HepG2 (cell line): ENCODE measurements at places on chromosomes 2 and 18. TPM values are rescaled to one million over a fixed set of nuclear protein-coding genes. Genes with fewer than 3 reads are reported as not detected.

DNA sequence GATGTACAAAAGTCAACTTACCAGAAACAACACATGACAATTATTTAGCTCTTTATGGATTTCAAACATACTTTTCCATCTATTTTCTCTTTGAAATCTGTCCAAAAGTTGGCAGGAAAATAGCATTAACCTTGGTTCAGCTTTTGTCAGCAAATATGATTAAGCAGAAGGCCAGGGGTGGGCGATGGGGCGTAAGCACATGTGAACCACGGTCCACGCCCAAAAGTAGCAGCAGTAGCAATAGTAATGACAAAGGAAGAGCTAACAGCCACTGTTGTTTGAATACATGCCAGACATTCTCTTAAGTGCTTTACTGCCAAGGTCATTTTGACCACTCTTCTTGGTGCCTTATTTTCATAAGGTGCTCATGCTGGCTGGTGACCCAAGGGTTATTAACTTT is 73.5 kb downstream of the ANTXR1 start:
- H3K4me1 ChIP-seq = peaks cover 43% of the 10 kb centered on the region
- DNase-seq = no peak
- no peaks in the 10 kb centered on the region for H3K36me3 ChIP-seq
- no peak overlapping the region for H3K4me3 ChIP-seq
- no peaks in the 10 kb centered on the region for H3K27me3 ChIP-seq
- no peak overlapping the region for H3K27ac ChIP-seq

DNA sequence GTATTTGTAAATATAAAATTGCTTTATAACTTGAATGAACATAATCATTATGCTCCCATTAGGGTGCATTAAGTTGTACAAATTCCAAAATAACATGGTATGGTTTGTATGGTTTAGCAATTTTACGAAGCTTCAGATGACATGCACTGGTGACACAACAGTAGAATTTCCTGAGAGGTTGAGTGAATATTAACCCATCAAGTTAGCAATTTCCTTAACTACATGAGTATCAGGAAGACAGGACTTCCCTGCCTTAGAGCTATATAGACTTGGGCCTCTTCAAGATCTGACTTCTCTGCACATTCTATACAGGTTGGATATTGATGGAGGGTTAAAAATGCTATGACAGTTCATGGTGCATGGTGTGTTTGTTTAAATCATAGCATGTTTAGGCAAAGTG is 60.2 kb downstream of the ZC3H6 start:
- H3K36me3 ChIP-seq = no peaks in the 10 kb centered on the region
- no peak overlapping the region for H3K4me3 ChIP-seq
- H3K27ac ChIP-seq = no peak overlapping the region
- DNase-seq = no peak

- no peak overlapping the region for H3K27ac ChIP-seq
- no peaks in the 10 kb centered on the region; the same call in 2 of the 3 replicates for H3K27me3 ChIP-seq
- H3K36me3 ChIP-seq = no peaks in the 10 kb centered on the region
- no peak for DNase-seq
Observed at GRCh38 chr2:216644842-216645635, 11.8 kb downstream of the IGFBP2 start.

GRCh38 chr2:236284208-236284607 is 20.0 kb upstream of the ASB18 start:
- H3K4me3 ChIP-seq = no peak overlapping the region
- peaks cover 13% of the 10 kb centered on the region; the same call in 1 of the 3 replicates for H3K27me3 ChIP-seq
- no peaks in the 10 kb centered on the region for H3K4me1 ChIP-seq
- no peak overlapping the region for H3K27ac ChIP-seq

DNA sequence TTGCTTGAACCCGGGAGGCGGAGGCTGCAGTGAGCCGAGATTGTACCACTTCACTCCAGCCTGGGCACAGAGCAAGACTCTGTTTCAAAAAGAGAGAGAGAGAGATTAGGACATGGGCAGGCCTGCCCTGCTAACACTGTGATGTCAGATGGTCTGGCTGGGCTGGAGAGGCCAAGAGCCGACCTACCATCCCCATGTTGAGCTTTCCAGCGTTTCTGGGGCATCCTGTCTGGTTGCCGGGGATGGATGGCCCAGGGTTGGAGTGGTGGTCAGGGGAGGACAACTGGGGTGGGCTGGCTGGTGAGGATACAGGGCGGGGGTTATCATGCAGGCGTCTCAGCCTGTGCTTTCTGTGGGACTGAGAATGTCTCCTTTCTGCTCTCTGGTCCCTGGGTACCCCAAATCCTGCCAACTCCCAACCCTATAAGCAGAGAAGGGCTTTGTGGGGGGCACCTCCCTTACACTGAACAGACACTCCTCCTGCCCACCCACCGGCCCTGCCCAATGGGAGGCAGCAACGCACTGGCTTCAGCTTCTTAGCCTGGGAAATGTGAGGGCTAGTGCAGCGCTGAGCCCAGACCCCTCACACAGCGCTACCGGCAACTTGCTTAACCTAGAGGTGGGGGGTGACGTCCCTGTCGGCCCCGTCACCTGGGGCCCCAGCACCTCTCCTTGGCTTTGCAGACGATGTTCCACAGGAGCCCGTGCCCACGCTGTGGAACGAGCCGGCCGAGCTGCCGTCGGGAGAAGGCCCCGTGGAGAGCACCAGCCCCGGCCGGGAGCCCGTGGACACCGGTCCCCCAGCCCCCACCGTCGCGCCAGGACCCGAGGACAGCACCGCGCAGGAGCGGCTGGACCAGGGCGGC is 5.4 kb downstream of the SNORC start:
- peaks cover 89% of the 10 kb centered on the region for H3K4me1 ChIP-seq
- peak overlapping the region; percentile 65; the same call in 1 of the 2 replicates for H3K4me3 ChIP-seq
- no peaks in the 10 kb centered on the region for H3K36me3 ChIP-seq
- H3K27ac ChIP-seq = peak overlapping the region; percentile 94
- DNase-seq = no peak

DNA sequence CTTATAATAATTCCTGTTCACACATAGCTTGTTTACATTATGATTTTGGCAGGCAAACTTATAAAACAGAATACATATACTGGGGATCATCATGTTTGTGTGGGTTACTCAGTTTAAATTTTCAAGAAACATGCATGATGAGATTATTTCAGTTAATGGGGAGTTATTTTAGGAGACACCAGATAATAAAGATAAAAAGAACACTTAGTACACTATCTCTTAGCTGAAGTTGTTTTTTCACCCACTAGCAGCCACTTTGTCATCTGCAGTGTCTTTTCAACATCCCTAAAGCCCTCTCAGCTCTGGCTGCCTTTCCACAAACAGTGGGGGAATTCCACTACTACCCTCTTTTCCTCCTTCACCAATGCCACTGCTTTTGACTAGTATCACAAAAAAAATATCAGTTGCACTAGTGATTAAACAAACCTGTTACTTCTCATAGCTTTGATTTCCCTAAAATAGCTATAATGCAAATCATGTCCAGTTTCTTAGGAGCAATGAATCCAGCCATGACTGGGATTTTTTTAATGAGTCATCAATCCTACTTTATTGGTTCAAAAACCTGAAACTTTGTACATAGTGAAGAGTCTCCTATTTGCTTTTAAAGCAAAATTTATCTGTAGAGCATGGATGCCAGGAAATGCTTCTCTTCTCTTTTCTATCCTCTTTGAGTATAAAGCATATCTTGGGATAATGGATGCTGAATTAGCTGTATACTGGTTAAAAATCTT is 156.7 kb upstream of the TFPI start:
- H3K27ac ChIP-seq = no peak overlapping the region
- H3K4me1 ChIP-seq = no peaks in the 10 kb centered on the region
- DNase-seq = no peak
- no peaks in the 10 kb centered on the region for H3K27me3 ChIP-seq

GRCh38 chr2:172177996-172178395 is 75.3 kb upstream of the DLX2 start:
- no peak for DNase-seq
- H3K27me3 ChIP-seq = no peaks in the 10 kb centered on the region; the same call in 1 of the 2 replicates
- no peaks in the 10 kb centered on the region for H3K36me3 ChIP-seq
- H3K27ac ChIP-seq = no peak overlapping the region

GRCh38 chr2:3243804-3244203 is 133.8 kb downstream of the EIPR1 start:
- H3K27ac ChIP-seq = no peak overlapping the region
- H3K27me3 ChIP-seq = no peaks in the 10 kb centered on the region

Gene PLCD4
- total RNA-seq = not detected in 2 replicates

DNA sequence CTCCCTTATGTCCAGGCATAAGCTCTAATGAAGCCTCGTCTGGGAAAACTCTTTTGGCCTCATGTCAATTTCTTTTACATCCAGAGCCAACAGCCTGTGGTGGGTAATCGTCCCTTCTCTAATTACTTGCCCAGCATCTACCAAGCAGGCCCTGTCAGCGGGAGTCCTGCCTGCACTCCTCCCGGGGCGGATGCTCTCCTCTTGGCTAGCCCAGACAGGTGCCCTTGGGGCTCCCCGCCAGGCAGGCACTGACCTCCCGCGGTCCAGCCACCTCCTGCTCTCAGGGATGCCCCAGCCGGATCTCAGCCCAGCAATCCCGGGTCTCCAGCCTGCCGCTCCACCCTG is 74.2 kb downstream of the NCAPH start:
- DNase-seq = no peak
- no peaks in the 10 kb centered on the region for H3K36me3 ChIP-seq
- peaks cover 70% of the 10 kb centered on the region for H3K4me1 ChIP-seq

- peaks cover 5% of the 10 kb centered on the region for H3K36me3 ChIP-seq
- H3K27me3 ChIP-seq = no peaks in the 10 kb centered on the region; the same call in 2 of the 3 replicates
- peak overlapping the region; percentile 11 for H3K27ac ChIP-seq
- peaks cover 21% of the 10 kb centered on the region for H3K4me1 ChIP-seq
- H3K4me3 ChIP-seq = no peak overlapping the region
- DNase-seq = no peak
Observed at GRCh38 chr18:9133225-9133624, 3.4 kb upstream of the ANKRD12 start.

GRCh38 chr2:23589220-23589647 is 204.3 kb downstream of the KLHL29 start:
- H3K27ac ChIP-seq = no peak overlapping the region
- H3K4me1 ChIP-seq = no peaks in the 10 kb centered on the region
- no peaks in the 10 kb centered on the region for H3K36me3 ChIP-seq
- H3K4me3 ChIP-seq = no peak overlapping the region
- peaks cover 77% of the 10 kb centered on the region for H3K27me3 ChIP-seq

Gene PPP1R1C
- 1.5 and 2.4 TPM in 2 replicates for total RNA-seq

GRCh38 chr2:179272406-179273192 is 8.0 kb upstream of the SESTD1 start:
- DNase-seq = peak; percentile 96
- peaks cover 90% of the 10 kb centered on the region for H3K4me1 ChIP-seq
- no peaks in the 10 kb centered on the region for H3K27me3 ChIP-seq
- peak overlapping the region; percentile 93 for H3K27ac ChIP-seq
- H3K36me3 ChIP-seq = no peaks in the 10 kb centered on the region

DNA sequence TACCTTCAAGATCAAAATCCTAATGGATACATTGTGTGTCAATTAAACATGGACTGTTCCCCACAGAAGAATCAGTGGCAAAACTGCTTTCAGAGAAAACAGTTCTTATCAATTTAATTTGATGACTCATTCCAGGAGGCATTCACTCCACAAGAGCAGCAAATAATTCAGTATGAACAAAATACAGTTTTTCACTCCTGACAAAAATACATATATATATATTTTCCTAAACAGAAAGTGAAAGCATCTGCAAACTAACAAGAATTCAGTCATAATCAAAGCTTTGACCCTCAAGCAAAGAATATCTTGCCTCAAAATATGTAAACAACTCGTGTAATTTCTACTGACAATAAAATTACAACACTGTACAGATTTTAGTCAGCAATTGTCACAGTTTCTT is 685.1 kb upstream of the SLC8A1 start:
- no peaks in the 10 kb centered on the region for H3K36me3 ChIP-seq
- no peak overlapping the region for H3K4me3 ChIP-seq
- H3K27ac ChIP-seq = no peak overlapping the region
- no peak for DNase-seq
- 0 out of 2 replicates have a peak, but pooled peaks cover 6% of the 10 kb centered on the region for H3K4me1 ChIP-seq

Gene C2orf72
- 147 and 152 TPM in 2 replicates for total RNA-seq

GRCh38 chr18:77055429-77056300 is 76.9 kb downstream of the MBP start:
- no peaks in the 10 kb centered on the region for H3K36me3 ChIP-seq
- DNase-seq = no peak
- H3K4me1 ChIP-seq = peaks cover 43% of the 10 kb centered on the region
- H3K4me3 ChIP-seq = no peak overlapping the region
- no peaks in the 10 kb centered on the region for H3K27me3 ChIP-seq

DNA sequence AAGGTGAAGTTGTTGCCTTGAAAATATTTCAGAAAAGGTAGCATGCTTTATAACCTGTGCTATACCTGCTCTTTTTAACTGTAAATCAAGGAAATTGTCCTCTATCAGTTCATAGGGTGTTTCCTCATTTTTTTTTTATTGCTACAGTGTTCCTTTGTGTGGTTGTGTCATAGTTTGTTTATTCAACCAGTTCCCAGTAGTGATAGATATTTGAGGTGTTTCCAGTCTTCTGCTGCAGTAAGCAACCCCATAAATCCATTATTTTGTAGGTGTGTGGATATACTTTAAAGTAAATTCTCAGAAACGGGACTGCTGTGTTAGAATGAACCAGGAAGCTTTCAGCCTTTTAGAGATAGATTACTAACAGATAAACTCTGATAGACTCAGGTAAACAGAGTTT is 39.6 kb downstream of the SEMA4F start:
- H3K4me1 ChIP-seq = peaks cover 35% of the 10 kb centered on the region; the same call in 1 of the 2 replicates
- no peak overlapping the region for H3K27ac ChIP-seq
- H3K36me3 ChIP-seq = no peaks in the 10 kb centered on the region
- H3K4me3 ChIP-seq = no peak overlapping the region

GRCh38 chr2:84302513-84303412 is 156.3 kb downstream of the SUCLG1 start:
- no peak overlapping the region for H3K4me3 ChIP-seq
- peaks cover 57% of the 10 kb centered on the region for H3K4me1 ChIP-seq
- H3K27ac ChIP-seq = peak overlapping the region; percentile 39
- no peaks in the 10 kb centered on the region for H3K27me3 ChIP-seq
- no peaks in the 10 kb centered on the region for H3K36me3 ChIP-seq

GRCh38 chr2:70994009-70994698 is 519 bp downstream of the TEX261 start:
- H3K27me3 ChIP-seq = no peaks in the 10 kb centered on the region; the same call in 2 of the 3 replicates
- peaks cover 41% of the 10 kb centered on the region for H3K4me1 ChIP-seq
- H3K27ac ChIP-seq = peak overlapping the region; percentile 61
- DNase-seq = no peak
- peak overlapping the region; percentile 96 for H3K4me3 ChIP-seq
- H3K36me3 ChIP-seq = peaks cover 16% of the 10 kb centered on the region

- no peak overlapping the region for H3K4me3 ChIP-seq
- no peak overlapping the region for H3K27ac ChIP-seq
- H3K4me1 ChIP-seq = no peaks in the 10 kb centered on the region
- DNase-seq = no peak
Observed at GRCh38 chr2:133334923-133335322, 233.3 kb downstream of the NCKAP5 start.

GRCh38 chr2:218003281-218003944 is 618 bp upstream of the TNS1 start:
- H3K4me1 ChIP-seq = peaks cover 6% of the 10 kb centered on the region; the same call in 1 of the 2 replicates
- H3K4me3 ChIP-seq = no peak overlapping the region; the same call in 1 of the 2 replicates
- DNase-seq = no peak
- H3K27me3 ChIP-seq = no peaks in the 10 kb centered on the region; the same call in 1 of the 2 replicates
- no peak overlapping the region for H3K27ac ChIP-seq
- no peaks in the 10 kb centered on the region for H3K36me3 ChIP-seq

GRCh38 chr2:144597894-144598593 is 78.1 kb upstream of the ZEB2 start:
- H3K36me3 ChIP-seq = no peaks in the 10 kb centered on the region
- H3K27ac ChIP-seq = no peak overlapping the region
- no peak overlapping the region for H3K4me3 ChIP-seq
- H3K4me1 ChIP-seq = no peaks in the 10 kb centered on the region
- no peak for DNase-seq
- H3K27me3 ChIP-seq = no peaks in the 10 kb centered on the region

Gene CXCR4
- total RNA-seq = 0.29 and 0.55 TPM in 2 replicates
